ENCODE measurements at places on chromosomes 16 and 17.

- DNase-seq, result no peak
These were observed 547 bp upstream of the ZNF48 start for GRCh38 chr16:30394592-30395154.

- no peak for DNase-seq
These were observed 145.5 kb upstream of the SOX9 start for GRCh38 chr17:71975331-71975801.

GRCh38 chr16:85316321-85316919 lies 204.1 kb upstream of the CIBAR2 start:
- DNase-seq, result peak; percentile 19

DNA sequence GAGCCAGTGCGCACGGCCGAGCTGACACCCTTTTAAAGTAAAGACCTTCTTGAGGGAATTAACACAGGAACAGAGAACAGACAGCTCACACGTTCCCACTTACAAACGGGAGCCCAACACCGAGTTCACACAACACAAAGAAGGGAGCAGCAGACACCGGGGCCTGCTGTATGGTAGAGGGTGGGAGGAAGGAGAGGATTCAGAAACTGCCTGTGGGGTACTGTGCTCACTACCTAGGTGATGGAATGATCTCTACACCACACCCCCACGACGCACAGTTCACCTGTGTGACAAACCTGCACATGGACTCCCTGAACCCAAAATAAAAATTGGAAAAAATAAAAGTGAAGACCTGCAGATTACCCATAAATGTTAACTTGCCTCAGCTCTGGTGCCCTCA lies 32.5 kb downstream of the TMC6 start:
- no peak for DNase-seq

GRCh38 chr17:29016345-29017210 lies 10.7 kb upstream of the SEZ6 start:
- DNase-seq, result no peak

GRCh38 chr17:21511363-21512195 lies 135.4 kb downstream of the KCNJ12 start:
- DNase-seq, result peak; percentile 68

- DNase-seq, result peak; percentile 43
These were observed 22.6 kb downstream of the LRRC36 start for GRCh38 chr16:67349172-67349571.

GRCh38 chr17:69059458-69060175 lies 1.1 kb downstream of the ABCA9 start:
- DNase-seq, result no peak

DNA sequence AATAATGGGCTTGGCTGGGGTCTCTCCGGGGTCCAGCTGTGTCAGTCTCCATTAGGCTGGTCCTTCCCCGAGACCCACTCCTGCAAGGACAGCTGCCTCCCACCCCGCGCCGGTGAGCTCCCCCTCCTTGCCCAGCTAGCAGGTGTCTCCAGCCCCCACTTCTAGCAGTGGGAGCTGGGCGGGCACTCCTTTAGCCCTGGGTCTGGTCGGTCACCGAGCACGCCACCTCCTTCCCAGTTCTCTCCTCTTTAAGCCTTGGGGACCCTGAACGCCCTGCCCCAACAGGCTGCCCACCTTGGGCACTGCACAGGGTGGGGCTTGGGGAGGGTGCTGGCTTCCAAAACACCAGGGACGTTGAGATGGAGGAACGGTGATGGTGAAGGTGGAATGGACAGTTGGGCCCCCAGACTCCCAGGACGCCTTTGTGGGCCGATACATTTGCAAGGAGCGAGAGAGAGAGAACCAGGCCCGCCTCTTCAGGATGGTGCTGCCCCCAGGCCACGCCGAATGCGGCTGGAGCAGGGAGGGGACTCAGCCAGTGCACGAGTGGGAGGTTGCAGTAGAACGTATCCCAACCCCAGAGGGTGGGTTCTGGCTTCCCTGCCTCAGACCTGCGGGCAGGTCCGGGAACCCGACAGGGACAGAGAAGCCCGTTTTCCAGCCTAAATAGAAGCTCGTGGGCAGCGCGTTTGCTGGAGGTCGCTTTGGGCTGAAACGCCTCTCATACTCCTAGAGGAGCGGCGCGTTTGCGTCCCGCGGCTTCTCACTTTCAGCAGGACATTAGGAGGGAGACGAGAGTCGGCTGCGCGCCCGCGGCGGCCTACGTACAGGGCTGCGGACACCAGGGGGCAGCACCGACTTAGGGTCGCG lies 10.7 kb downstream of the TBX2 start:
- peak; percentile 76 for DNase-seq

GRCh38 chr16:27303256-27304100 lies 10.3 kb upstream of the IL4R start:
- no peak for DNase-seq

DNA sequence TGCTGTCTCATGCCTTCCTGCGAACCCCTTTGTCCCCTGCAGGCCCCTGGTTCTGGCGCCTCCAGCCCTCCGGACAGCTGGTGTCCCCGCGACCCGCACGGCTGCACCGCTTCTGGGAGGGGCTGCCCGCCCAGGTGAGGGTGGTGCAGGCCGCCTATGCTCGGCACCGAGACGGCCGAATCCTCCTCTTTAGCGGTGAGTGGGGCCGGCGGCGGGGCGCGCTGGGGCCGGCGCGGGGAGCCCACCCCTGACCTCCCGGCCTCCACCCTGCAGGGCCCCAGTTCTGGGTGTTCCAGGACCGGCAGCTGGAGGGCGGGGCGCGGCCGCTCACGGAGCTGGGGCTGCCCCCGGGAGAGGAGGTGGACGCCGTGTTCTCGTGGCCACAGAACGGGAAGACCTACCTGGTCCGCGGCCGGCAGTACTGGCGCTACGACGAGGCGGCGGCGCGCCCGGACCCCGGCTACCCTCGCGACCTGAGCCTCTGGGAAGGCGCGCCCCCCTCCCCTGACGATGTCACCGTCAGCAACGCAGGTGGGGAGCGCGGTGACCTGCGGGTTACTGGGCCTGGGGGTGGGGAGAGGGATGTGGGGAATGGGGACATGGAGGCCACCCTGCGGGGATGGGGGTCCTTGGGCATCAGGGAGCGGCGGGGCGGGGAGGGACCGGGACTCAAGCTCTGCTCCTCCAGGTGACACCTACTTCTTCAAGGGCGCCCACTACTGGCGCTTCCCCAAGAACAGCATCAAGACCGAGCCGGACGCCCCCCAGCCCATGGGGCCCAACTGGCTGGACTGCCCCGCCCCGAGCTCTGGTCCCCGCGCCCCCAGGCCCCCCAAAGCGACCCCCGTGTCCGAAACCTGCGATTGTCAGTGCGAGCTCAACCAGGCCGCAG lies 7.1 kb upstream of the IL32 start:
- DNase-seq, result peak; percentile 51

GRCh38 chr17:68048996-68049395 lies 13.5 kb downstream of the KPNA2 start:
- DNase-seq, result no peak

GRCh38 chr17:2125013-2125535 lies 70.2 kb downstream of the HIC1 start:
- no peak for DNase-seq

- no peak for DNase-seq
These were observed 12.8 kb downstream of the RECQL5 start for GRCh38 chr17:75654176-75654575.

- DNase-seq, result peak; percentile 61
These were observed 3.6 kb downstream of the ZNF267 start for GRCh38 chr16:31876951-31877828.

- no peak for DNase-seq
These were observed 47.4 kb upstream of the KSR1 start for GRCh38 chr17:27408891-27409290.

GRCh38 chr17:60902399-60902798 lies 224.7 kb downstream of the BCAS3 start:
- no peak for DNase-seq

DNA sequence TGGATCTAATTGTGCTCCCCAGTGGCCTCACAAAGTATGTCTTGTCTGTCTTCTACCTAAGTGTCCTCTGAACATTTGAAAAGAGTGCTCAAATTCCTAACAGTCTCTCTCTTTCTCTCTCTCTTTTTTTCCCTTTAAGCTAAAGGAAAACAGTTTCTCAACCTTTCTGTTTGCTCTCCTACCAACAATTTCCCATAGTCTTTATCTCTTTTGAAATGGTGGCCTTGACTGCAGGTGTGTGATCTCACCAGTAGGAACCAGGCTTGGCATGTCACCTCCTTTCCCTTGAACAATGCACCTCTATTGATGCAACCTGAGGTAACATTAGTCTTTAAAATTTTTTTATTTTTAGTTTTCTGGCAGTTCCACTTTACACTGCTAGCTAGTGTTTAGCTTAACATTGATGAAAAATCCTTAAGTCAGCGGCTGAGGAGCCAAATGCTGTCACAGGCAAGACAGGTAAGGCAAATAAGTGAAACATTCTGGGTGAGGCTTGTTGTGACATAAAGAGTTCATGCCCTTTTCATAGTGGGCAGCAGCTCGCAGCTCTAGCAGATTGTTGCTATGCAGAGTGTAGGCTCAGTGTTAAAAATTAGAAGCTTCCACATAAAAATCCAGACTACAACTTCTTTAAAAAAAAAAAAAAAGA lies 273.4 kb downstream of the HAPSTR1 start:
- no peak for DNase-seq

GRCh38 chr17:60231234-60231633 lies 81.5 kb downstream of the CA4 start:
- no peak for DNase-seq

DNA sequence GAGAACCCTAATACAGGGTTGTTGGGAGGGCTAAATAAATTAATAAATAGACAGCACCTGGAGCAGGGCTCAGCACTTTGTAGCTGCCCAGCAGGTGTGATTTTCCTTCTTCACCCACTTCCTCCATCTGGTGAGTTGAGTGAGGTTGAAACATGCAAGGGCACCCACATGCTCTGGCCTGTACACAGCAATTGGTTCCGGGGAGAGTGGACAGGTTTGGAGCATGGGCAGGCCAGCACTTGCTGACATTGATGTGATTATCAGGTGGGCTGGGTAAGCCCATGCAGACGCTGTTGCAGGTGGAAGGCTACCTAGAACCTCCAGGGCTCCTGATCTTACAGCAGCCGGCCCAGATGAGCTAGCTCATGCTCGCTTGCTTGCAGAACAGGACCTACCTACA lies 1.3 kb upstream of the MRTFB start:
- no peak for DNase-seq

GRCh38 chr17:48012151-48012520 lies 25.5 kb downstream of the COPZ2 start:
- peak; percentile 76 for DNase-seq

- no peak for DNase-seq
These were observed 1.6 kb downstream of the RPL13 start for GRCh38 chr16:89561884-89562599.

GRCh38 chr17:42774066-42774745 lies 957 bp downstream of the VPS25 start:
- no peak for DNase-seq

- DNase-seq, result no peak
These were observed 17.5 kb downstream of the ANKRD40 start for GRCh38 chr17:50689956-50690886.

- DNase-seq, result no peak
These were observed 10.1 kb downstream of the VAC14 start for GRCh38 chr16:70790815-70791214.

- no peak for DNase-seq
These were observed 22.5 kb downstream of the SLC7A6OS start for GRCh38 chr16:68288252-68288650.

GRCh38 chr16:17313085-17313611 lies 157.6 kb downstream of the XYLT1 start:
- DNase-seq, result no peak

- peak; percentile 58 for DNase-seq
These were observed 16.3 kb upstream of the AURKB start for GRCh38 chr17:8226536-8227237.

GRCh38 chr16:55283812-55284717 lies 39.9 kb upstream of the IRX6 start:
- DNase-seq, result no peak

DNA sequence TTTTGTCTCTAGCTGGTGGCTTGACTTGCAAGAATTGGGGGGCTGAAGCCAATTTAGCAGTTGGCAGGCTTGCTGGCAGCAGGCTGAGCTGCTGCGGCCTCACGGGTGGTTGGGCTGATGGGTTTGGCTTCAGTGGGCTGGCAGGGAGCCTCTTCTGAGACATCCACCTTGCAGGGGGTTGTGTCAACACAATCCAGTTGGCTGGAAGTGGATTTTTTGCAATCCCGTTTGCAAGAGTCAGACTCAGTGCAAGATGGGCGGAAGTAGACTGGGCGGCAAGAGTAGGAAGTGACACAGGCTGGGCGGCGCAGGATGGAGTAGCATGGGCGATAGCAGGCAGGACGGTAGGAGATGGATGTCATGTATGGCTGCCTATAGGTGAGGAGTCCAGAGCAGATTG lies 1.5 kb downstream of the KRTAP16-1 start:
- no peak for DNase-seq

DNA sequence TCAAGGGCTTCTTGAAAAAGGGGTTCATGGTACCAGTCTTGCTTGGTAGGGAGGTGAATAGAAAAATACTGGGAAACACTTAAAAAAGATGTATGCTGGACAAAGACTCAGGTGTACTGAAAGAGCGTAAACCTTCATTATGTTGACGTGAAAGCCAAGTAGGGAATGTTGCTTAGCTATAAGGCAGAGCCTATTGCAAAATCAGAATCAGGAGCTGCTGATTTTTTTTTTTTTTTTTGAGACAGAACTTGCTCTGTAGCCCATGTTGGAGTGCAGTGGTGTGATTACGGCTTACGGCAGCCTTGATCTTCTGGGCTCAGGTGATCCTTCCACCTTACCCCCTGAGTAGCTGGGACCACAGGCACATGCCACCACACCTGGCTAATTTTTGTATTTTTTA lies 3.9 kb downstream of the TMEM94 start:
- no peak for DNase-seq

GRCh38 chr16:49883076-49884014 lies 27.4 kb upstream of the ZNF423 start:
- DNase-seq, result no peak

GRCh38 chr16:74605332-74605731 lies 1.6 kb downstream of the GLG1 start:
- DNase-seq, result no peak

- no peak for DNase-seq
These were observed 39.8 kb upstream of the TMC5 start for GRCh38 chr16:19377864-19378263.

DNA sequence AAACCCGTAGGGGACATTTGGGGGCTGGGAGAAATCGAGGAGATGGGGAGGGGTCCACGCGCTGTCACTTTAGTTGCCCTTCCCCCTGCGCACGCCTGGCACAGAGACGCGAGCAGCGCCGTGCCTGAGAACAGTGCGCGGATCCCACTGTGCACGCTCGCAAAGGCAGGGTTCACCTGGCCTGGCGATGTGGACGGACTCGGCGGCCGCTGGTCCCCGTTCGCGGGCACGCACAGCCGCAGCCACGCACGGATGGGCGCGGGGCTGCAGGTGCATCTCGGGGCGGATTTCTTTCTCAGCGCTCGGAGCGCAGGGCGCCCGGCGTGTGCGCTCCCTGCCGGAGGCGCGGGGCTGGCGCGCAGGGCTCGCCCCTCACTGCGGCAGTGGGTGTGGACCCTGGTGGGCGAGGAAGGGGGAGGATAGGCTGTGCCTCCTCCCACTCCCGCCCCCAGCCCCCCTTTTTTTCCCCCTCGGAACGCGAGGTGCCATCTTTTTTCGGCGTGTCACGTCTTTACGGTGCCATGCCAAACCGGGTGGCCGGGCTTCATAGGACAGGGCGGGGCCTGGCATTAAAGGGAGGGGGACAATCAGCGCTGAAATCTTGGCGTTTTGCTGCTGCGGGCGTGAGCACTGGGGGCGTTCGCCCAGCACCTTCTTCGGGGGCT lies 1.1 kb downstream of the MAPT start:
- peak; percentile 25 for DNase-seq
